MCF 10A (cell line): ENCODE measurements at places on chromosomes 12 and 14. TPM values are rescaled to one million over a fixed set of nuclear protein-coding genes. Genes with fewer than 3 reads are reported as not detected.

The TSPAN9 gene
- total RNA-seq, result 12.6 and 13.4 TPM in 2 replicates

The IFNG gene
- not detected in 2 replicates for total RNA-seq

DNA sequence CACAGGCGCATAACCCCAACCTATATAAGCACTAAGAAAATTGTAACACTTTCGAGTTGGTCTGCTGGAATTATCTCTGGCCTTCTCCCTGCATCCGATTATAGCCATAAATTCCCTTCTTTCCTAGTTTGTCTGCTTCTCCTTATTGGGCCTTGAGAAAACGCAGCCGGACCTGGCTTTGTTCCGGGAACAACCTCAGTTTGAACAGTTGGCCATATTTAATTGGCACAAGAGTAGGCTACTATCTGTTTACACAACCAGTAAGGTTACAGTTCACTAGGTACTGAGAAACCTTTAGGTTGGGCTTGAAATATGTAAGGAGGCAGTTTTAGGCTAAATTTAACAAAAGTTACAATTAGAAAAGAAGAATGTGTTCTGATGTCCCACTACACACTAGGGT, 176.1 kb downstream of the IPO8 start:
- no peak overlapping the region for H3K4me3 ChIP-seq
- no peak overlapping the region for H3K27ac ChIP-seq
- DNase-seq, result no peak
- no peaks in the 10 kb centered on the region for H3K4me1 ChIP-seq
- no peaks in the 10 kb centered on the region for H3K27me3 ChIP-seq
- peaks cover 5% of the 10 kb centered on the region for H3K36me3 ChIP-seq

The ARMH4 gene
- not detected in 2 replicates for total RNA-seq

The CLEC6A gene
- not detected in 2 replicates for total RNA-seq

The NKX2-1 gene
- total RNA-seq, result not detected in 2 replicates

The SMOC1 gene
- total RNA-seq, result 22.9 and 23.6 TPM in 2 replicates

GRCh38 chr12:23536293-23536692, 413.2 kb downstream of the SOX5 start:
- H3K4me1 ChIP-seq, result no peaks in the 10 kb centered on the region
- no peaks in the 10 kb centered on the region for H3K36me3 ChIP-seq
- H3K27ac ChIP-seq, result no peak overlapping the region
- no peak for DNase-seq
- no peak overlapping the region for H3K4me3 ChIP-seq

GRCh38 chr12:8078398-8078797, 3.7 kb upstream of the NECAP1 start:
- DNase-seq, result peak; percentile 57
- H3K4me1 ChIP-seq, result peaks cover 24% of the 10 kb centered on the region
- H3K36me3 ChIP-seq, result no peaks in the 10 kb centered on the region
- no peaks in the 10 kb centered on the region for H3K27me3 ChIP-seq

GRCh38 chr14:29109589-29109988, 343.0 kb downstream of the FOXG1 start:
- H3K4me1 ChIP-seq, result no peaks in the 10 kb centered on the region
- H3K27me3 ChIP-seq, result peaks cover 88% of the 10 kb centered on the region
- no peak for DNase-seq
- H3K27ac ChIP-seq, result no peak overlapping the region

The KRT81 gene
- 2,023 and 2,244 TPM in 2 replicates for total RNA-seq

The MLH3 gene
- total RNA-seq, result 28.2 and 29.9 TPM in 2 replicates

DNA sequence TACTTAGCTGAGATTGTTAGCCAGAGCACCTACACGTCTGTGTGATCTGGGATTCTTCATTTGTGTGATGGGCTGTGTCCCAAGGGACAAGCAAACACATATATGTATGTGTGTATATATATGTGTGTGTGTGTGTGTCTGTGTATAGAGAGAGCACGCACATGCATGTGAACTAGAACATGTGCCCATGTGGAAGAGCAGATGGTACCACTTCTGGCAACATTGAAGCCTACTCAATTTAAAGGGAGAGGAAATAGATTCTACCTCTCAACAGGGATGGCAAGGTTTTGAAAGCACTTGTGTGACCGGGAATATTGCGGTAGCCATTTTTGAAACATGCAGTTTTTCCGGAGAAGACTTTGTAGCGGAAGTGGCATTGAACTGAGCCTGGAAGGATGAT, 1.4 kb downstream of the TOMM20L start:
- no peaks in the 10 kb centered on the region for H3K4me1 ChIP-seq
- no peak overlapping the region for H3K27ac ChIP-seq
- H3K36me3 ChIP-seq, result peaks cover 6% of the 10 kb centered on the region
- H3K4me3 ChIP-seq, result no peak overlapping the region

DNA sequence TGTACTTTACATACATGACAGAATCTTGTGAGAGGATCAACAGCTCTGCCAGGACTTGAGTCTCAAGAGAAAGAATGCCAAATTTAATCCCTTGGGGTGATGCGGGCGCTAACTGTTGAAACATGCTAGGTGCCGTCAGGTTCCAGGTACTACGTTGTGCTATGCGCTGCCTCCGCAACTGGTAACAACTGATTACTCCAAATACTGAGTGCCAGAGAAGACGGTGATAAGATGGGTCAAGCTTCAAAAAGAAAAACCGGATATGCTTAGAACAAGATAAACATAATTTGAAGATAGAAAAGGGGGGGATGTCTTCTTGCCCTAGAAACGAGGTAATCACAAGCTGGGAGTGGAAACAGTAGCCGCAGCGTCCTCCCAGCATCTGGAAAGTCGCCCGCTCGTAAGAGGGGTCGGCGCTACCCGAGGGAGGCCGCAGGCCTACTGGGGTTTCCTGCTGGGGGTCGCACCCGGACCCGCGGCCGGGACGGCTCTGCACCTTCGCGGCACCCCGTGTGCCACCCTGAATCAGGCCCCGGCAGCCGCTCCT, 678 bp downstream of the ZBTB25 start:
- peak; percentile 54 for DNase-seq
- H3K4me3 ChIP-seq, result peak overlapping the region; percentile 83
- peak overlapping the region; percentile 98 for H3K27ac ChIP-seq
- H3K36me3 ChIP-seq, result peaks cover 32% of the 10 kb centered on the region
- no peaks in the 10 kb centered on the region for H3K27me3 ChIP-seq
- H3K4me1 ChIP-seq, result peaks cover 46% of the 10 kb centered on the region

GRCh38 chr12:101671157-101671791, 26.2 kb upstream of the CHPT1 start:
- no peak for DNase-seq
- H3K36me3 ChIP-seq, result peaks cover 4% of the 10 kb centered on the region
- H3K4me1 ChIP-seq, result peaks cover 5% of the 10 kb centered on the region

- peaks cover 10% of the 10 kb centered on the region for H3K36me3 ChIP-seq
- DNase-seq, result peak; percentile 23
- peaks cover 13% of the 10 kb centered on the region for H3K4me1 ChIP-seq
- no peaks in the 10 kb centered on the region for H3K27me3 ChIP-seq
- no peak overlapping the region for H3K4me3 ChIP-seq
Measured at GRCh38 chr12:15982471-15982870, 71.3 kb downstream of the DERA start.

DNA sequence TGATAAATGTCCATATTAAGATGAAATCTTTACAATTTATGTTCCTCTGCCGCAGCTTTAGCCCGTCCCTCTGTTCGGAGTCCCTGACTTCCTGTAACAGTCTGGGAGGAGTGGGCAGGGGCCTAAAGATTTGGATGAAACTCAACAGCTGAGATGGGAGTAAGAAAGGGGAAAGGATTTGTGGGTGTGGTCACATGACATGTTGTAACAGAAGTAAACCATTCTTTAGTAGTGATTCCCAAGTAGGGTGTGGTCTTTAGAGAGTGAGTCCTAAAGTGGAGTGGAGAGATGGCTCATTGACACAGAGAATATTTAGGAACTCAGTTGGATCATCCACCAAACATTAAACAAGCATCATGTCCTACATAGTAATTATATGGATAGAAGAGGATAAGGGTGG, 12.9 kb downstream of the TMEM117 start:
- no peak overlapping the region for H3K27ac ChIP-seq
- H3K36me3 ChIP-seq, result no peaks in the 10 kb centered on the region
- peaks cover 26% of the 10 kb centered on the region for H3K4me1 ChIP-seq
- H3K4me3 ChIP-seq, result no peak overlapping the region
- no peak for DNase-seq

The GPR84 gene
- 0.17 TPM in 1 of 2 replicates, not detected in the other for total RNA-seq

DNA sequence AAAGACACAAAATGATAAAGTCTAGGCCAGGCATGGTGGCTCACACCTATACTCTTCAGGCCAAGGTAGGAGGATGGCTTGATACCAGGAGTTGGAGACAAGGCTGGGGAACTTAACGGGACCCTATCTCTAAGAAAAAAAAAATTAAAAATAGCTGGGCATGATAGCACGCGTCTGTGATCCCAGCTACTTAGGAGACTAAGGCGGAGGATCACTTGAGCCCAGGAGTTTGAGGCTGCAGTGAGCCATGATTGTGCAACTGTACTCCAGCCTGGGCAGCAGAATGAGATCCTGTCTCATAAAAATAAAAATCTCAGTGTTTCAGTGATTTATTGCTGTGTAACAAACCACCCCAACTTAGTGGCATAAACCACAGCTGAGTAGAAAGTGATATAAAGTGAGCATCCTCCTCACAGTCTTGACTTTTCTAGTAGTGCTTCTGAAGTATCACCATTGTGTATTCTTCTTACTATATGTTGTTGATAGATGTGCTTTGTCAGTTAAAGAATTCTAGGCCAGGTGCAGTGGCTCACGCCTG, 10.6 kb upstream of the ATF1 start:
- no peak overlapping the region for H3K27ac ChIP-seq
- no peak overlapping the region for H3K4me3 ChIP-seq
- peaks cover 20% of the 10 kb centered on the region for H3K36me3 ChIP-seq
- H3K4me1 ChIP-seq, result no peaks in the 10 kb centered on the region
- no peaks in the 10 kb centered on the region for H3K27me3 ChIP-seq

DNA sequence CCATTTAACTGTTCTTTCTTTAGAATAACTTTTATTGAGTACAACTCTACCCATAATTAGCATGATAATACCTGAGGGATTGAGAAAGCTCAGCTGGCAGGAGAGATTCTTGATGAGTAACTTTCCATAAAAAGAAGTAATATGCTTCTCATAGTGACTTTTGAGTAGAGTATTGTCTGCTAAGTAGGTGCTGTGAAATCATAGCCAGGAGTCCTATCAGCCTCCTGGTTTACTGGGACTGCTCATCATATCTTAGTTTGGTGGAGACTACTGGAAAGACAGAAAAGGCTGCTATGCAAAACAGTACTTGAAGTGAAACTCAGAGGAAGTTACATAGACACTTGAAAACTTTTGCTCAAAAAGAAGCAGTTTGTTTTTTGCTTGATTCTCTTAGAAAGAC, 113.3 kb upstream of the ATP2B1 start:
- H3K36me3 ChIP-seq, result no peaks in the 10 kb centered on the region
- H3K4me1 ChIP-seq, result peaks cover 12% of the 10 kb centered on the region
- no peak for DNase-seq

The VRTN gene
- total RNA-seq, result not detected in 2 replicates

GRCh38 chr14:101167428-101167827, 263.9 kb upstream of the RTL1 start:
- H3K4me3 ChIP-seq, result no peak overlapping the region
- H3K27me3 ChIP-seq, result no peaks in the 10 kb centered on the region
- H3K4me1 ChIP-seq, result no peaks in the 10 kb centered on the region
- no peak overlapping the region for H3K27ac ChIP-seq
- no peak for DNase-seq

The RAD9B gene
- 1.0 and 1.5 TPM in 2 replicates for total RNA-seq

The C12orf60 gene
- total RNA-seq, result 2.2 and 2.6 TPM in 2 replicates

- peaks cover 6% of the 10 kb centered on the region for H3K36me3 ChIP-seq
- H3K4me3 ChIP-seq, result no peak overlapping the region
- no peaks in the 10 kb centered on the region for H3K4me1 ChIP-seq
- DNase-seq, result peak; percentile 12
Measured at GRCh38 chr12:86389949-86390348, 133.8 kb upstream of the MGAT4C start.

The CLEC1B gene
- not detected in 2 replicates for total RNA-seq

DNA sequence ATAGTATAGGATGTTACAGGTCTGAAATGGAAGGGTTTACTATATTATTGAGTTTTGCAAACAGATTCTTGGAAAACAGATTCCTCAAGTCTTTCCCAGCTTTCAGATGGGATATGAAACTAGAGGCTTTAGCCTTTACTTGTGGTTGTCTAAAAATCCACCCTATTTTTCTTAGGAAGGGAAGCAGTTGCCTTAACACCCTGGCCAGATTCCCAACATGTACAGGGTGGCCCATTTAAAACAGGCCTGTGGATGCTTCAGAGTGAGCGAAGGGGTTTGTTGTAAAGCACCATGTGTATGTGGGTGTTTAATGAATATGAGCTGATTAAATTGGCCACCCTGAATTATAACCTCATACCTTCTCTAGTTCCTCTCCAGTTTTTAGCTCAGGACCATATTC, 415.9 kb downstream of the ZFP36L1 start:
- H3K27ac ChIP-seq, result no peak overlapping the region
- H3K4me1 ChIP-seq, result peaks cover 10% of the 10 kb centered on the region
- no peaks in the 10 kb centered on the region for H3K36me3 ChIP-seq
- no peak overlapping the region for H3K4me3 ChIP-seq

DNA sequence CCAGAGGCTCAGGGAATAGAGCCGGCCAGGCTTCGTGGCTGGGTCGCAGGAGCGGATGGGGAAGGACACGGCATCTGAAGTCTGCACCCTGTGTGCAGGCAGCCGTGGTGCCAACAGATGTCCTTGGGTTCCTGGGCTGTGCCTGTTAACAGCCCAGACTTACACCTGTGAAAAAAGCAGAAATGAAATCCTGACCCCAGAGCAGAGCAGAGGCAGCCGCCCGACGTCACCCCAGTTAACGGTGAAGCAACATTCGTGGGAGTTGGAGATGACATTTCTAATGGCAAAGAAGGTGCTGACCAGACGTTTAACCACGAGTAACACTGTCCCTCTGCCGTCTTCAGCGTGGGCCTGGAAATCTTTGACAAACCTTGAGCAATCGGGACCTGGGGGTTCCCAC, 200.3 kb upstream of the DIO3 start:
- H3K27ac ChIP-seq, result no peak overlapping the region
- peaks cover 7% of the 10 kb centered on the region for H3K27me3 ChIP-seq
- no peak for DNase-seq
- no peaks in the 10 kb centered on the region for H3K4me1 ChIP-seq
- no peaks in the 10 kb centered on the region for H3K36me3 ChIP-seq

The CD69 gene
- not detected in 2 replicates for total RNA-seq

The ESYT1 gene
- total RNA-seq, result 111 and 123 TPM in 2 replicates

- no peaks in the 10 kb centered on the region for H3K4me1 ChIP-seq
- H3K27ac ChIP-seq, result no peak overlapping the region
- H3K4me3 ChIP-seq, result no peak overlapping the region
- H3K27me3 ChIP-seq, result no peaks in the 10 kb centered on the region
- DNase-seq, result no peak
- no peaks in the 10 kb centered on the region for H3K36me3 ChIP-seq
Measured at GRCh38 chr12:129903092-129903945, 506 bp downstream of the TMEM132D start.

The PGF gene
- total RNA-seq, result 1.3 and 2.1 TPM in 2 replicates

DNA sequence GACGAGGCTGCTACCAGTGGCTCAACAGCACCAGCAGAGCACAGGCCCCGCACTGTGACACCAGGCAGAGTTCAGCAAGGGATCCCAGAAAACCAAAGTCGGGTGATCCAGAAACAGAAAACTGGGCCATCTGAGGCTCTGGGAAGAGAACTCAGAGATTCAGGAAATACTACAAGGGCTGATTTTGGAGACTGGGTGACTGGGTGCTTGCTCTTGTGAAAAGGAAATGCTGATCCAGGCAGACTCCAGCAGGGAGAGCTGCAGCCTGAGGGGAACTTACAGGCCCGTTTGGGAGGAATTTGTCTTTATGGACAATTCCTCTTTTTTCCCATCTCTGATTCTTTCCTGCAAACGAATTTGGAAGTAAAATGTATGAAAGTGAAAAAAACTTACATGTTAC, 28.2 kb downstream of the FOXN3 start:
- no peak overlapping the region for H3K4me3 ChIP-seq
- peaks cover 4% of the 10 kb centered on the region for H3K36me3 ChIP-seq
- H3K27ac ChIP-seq, result no peak overlapping the region
- H3K4me1 ChIP-seq, result peaks cover 7% of the 10 kb centered on the region
